Cerebellar nuclear complex (tissue), 1 donor: ENCODE measurements at places on chromosomes 1 and 21.

DNA sequence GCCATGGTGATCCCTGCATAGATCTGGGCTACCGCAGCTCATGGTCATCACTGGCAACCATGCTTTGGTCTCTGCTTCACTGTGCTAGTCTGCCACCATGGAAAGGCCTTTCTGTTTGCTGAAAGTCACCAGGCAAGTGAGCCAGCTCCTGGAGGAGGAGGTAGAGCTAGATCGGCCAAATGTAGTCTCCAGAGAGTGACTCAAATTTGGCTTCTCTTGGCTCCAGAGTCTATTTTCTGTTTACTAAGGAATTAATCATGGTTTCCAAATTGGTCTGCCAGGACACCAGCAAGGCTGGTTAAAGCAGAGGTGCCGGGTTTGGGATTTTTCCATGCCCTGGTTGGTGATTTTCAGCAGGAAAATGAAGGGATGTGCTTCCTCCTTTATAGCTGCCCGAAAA, 52.7 kb upstream of the IVNS1ABP start:
- DNase-seq: no peak

DNA sequence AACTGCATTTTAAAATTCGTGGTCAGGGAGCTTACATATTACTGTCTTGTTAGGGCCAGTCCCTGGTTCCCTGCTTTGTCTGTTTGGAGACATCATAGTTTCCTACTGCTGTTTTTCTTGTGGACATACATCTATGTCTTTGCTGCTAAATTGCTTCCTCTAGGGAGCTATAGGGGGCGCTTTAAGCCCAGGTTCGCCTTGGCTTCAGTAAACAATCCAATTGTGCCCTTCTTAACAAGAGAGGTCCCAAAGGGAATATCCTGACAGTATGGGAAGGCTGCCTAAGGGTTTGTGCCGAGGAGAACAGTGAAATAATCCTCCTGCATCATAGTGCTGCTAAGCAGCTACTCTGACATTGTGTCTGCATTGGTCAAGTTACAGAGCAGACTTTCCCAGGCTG, 112.5 kb downstream of the USH2A start:
- DNase-seq: no peak

DNA sequence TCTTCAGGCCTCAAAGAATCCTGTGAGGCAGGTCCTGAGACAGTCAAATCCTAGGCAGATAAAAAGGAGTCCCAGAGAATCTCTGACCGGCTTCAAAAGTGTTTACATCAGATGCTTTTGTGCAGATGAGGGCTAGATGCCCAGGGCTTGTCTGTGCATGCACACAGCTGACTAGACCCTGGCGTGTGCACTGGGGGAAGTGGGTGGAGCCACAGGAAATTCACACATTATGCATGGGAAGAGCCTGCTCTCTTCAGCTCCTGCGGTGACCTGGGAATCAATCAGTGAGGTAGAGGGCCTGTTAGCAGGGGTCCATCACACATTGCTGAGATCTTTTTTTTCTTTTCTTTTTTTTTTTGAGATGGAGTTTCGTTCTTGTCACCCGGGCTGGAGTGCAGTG, 36.6 kb upstream of the NHLH2 start:
- no peak for DNase-seq

DNA sequence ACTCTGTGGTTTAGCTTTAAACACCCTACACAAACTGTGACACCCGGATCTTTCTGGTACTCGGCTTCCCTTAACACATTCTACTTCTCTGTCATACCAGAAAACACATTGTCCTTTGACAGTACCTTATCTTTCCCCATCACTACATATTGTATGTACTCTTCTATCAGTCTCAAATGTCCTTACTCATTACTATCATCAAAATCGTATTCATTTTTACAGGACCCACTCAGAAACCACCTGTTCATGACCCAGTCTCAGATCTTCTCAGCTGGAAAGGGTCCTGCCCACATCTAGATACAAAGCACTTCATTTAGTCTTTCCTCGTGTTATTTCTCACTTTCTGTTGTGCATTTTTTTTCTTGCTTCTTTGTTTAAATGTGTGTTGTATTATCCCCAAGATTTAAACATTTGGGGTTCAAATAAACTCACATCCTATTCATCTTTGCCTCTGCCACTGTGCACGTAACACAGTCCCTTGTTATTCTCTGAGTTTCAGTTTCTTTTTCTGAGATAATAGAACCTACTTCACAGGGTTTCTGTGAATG, 27.7 kb downstream of the CD34 start:
- DNase-seq: no peak

DNA sequence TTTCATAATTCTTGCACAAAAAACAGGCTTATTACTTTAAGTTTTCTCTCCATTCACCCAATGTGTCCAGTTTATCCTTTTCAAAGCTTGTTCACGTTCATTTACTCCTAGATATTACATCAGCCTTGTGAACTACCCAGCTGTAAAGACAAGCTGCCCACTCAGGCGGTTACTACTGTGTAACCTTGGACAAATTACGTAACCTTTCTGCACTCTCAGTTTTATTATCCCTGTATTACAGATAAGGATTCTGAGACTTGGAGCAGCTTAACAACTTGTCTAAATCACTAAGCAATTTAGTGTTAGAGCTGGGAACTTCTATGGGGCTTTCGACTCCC, 20.5 kb upstream of the LPAR3 start:
- no peak for DNase-seq

GRCh38 chr1:17831597-17831996, 76.5 kb downstream of the ACTL8 start:
- DNase-seq: no peak

- DNase-seq: no peak
These were observed 40.0 kb upstream of the DSCAM start for GRCh38 chr21:40886931-40887330.

DNA sequence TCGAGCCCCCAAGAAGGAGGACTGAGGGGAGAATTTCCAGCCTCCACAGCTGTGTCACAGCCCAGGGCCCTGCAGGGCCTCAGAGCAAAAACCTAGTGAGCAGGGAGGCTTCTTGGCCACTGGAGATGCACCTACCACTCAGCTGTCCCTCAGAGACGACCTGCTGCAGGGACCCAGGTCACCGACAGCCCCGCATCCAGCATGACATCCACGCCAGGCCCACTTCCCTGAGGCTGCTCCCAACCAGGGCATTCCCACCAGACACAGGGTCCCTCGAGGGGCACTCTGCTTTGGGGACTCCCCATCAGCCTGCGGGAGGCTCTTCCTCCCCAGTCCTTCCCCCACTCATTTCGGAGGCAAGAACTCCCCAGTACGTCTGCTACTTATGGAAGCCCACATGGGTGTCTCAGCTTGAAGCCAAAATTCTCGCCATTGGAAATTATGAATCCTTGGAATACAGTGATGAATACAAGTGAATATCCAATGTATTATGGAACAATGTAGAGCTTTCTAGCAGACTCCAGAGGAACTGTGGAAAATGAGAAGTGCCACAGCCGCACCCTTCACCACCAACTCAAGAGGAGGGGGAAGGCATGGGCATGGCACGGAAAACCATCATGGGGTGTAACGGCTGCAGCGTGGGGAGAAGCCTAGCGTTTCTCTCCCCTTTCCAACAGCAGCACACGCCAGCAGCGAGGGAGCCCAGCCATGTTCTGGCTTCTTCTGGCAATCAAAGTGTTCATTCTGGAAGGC, 6.9 kb downstream of the TFF3 start:
- DNase-seq: no peak

DNA sequence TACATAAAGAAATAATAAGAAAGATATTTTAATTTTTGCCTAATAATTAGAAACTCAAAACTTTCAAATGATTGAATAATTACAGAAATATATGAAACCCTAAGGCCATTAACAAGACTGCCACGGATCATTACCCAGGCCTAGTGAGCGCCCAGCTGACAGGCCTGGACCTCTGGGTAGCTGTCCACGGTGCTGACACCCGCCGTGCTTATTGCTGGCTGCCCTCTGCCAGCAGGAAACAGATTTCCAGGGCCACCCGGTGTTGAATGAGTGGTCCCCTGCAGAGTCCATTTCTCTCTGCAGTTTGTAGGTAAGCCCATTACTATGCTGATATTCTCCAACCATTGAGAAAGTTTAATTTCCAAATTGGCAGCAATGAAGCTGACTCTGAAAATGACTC, 254.4 kb upstream of the GJB5 start:
- no peak for DNase-seq

GRCh38 chr1:189149547-189150375, 1327.9 kb downstream of the BRINP3 start:
- no peak for DNase-seq

GRCh38 chr1:18297896-18298648, 182.7 kb upstream of the KLHDC7A start:
- DNase-seq: no peak

- no peak for DNase-seq
These were observed 7.6 kb downstream of the DENND2D start for GRCh38 chr1:111192658-111193519.

GRCh38 chr1:226003502-226004170, 4.5 kb upstream of the SDE2 start:
- DNase-seq: no peak

DNA sequence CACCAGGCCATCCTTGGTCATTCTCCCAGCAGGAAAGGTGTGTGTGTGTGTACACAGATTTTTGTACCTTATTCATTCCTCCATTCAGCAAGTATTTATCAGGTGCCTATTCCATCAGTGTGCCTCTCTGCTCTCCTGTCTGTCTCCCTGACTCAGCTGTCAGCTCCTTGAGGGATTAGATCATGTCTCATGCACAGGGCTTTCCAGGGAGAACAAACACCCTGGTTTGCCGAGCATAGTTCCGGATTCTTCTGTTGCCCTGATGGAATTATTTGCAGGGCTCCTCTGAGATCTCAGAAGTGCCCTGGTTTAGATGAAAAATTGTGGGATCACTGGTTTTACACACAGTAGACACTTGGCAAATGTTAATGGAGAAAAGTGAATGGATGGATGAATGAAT, 8.1 kb upstream of the SDHB start:
- no peak for DNase-seq

- no peak for DNase-seq
These were observed 154.7 kb downstream of the PTGER3 start for GRCh38 chr1:70892930-70893329.

DNA sequence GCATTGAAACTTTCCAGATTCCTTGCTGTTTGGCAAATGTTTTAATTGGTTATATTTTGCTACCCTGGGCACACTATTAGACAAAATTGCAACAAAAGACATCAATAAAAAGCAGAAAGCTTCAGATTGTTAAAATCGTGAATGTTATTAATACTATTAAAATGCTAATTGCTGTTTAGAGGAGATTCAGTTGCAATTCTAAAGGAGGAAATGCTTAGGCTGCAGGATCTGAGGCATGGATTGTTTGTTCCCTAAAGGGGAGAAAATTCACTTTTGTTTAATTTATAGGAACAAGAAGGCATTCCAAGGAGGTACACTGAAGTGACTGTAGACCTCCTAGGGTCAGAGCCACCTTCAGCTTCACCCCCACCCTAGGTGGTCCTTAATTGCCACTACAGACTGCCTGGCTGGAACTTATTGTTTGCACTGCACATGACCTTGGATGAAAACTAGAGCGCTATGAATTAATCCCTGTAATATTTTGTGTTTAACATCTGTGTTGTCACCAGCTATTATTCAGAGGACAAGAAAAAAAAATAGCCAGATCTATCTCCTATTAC, 1266.9 kb upstream of the ADGRL2 start:
- DNase-seq: no peak

DNA sequence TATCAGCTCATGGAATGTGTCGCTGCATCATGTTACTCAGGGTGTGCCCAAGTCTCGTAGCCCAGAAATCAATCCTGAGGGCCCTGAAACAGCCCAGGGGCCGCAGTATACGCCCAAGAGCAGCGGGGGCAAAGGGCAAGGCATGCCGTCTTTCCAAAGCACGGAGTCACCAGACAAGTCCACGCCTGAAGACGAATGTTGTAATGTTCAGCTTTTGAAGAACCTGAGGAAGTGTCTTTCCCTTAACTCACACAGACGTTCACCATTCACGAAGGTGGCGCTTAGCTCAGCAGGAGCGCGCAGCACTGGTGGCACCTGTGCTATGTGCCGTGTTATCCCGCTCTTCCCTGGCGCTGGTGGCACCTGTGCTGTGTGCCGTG, 18.8 kb upstream of the PWP2 start:
- no peak for DNase-seq

DNA sequence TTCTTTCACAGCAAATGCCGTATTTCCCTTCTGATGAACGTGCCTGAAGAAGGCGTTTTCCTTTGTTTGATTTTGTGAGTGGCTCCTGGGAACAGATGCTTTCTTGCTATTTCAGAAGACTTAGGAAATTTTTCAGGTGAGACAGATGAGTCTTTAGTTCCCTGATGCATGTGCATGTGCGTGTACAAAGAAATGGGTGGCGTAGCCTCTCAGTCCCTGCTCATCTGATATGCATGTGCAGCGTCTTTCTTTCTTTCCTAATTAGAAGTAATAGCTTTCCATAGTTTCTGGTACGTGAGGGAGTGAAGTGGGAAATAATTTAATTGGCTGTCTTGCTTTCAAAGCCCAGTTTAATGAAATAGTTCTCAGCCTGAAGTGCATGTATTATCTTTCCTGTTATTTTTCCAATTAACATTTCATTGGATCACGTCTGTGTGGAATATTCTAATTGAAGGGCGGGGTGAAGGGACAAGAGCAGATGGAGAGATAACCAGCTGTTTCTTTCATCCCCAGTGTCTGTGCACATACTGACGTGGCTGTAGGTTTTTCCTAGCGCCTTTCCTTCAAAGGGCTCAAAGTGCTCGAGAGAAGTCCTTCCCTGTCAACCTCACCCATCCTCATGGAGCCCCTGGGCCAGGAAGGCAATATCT, 104.3 kb downstream of the FAM78B start:
- DNase-seq: no peak

DNA sequence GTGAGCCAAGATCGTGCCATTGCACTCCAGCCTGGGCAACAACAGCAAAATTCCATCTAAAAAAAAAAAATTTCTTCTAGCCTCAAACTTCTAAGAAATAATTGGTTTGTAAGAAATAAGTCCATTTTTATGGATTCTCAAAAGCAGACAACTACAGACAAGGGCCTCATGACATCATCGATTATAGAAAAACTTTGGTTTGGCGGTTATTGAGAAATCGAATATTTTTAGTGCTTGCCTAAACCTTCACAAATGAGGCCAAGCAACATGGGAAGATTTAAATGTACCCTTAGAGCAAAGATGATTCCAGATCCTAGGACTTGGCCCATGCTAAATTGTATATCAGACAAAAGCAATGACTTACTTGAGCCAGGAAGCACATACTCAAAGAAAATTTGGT, 27.8 kb upstream of the MX1 start:
- no peak for DNase-seq

- no peak for DNase-seq
These were observed 2.0 kb upstream of the CAMTA1 start for GRCh38 chr1:6783221-6783620.

GRCh38 chr1:153233448-153233847, 16.1 kb downstream of the PRR9 start:
- no peak for DNase-seq

DNA sequence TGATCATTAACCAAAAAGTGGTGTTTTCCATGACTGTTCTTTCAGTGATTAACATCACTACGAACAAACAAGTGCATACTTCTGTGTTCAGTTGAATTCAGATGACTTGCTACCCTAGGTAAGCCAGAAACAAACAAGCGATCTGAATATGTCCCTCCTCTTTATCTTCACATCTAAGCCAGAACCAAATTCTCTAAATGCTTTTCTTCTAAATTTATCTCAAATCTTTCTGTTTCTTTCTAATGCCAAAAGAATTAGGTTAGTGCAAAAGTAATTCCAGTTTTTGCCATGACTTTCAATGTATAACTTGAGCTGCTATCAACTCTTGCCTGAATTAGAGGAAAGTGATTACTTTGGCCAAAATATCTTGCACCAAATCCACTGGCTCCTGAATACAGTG, 481.2 kb downstream of the COL11A1 start:
- DNase-seq: no peak
